ENCODE measurements at places on chromosomes 2 and 18.

- peak; percentile 48 for DNase-seq
These were observed 529 bp downstream of the SEMA4C start for GRCh38 chr2:96869281-96869821.

GRCh38 chr2:8926356-8926755 is 77.1 kb downstream of the MBOAT2 start:
- DNase-seq = no peak

DNA sequence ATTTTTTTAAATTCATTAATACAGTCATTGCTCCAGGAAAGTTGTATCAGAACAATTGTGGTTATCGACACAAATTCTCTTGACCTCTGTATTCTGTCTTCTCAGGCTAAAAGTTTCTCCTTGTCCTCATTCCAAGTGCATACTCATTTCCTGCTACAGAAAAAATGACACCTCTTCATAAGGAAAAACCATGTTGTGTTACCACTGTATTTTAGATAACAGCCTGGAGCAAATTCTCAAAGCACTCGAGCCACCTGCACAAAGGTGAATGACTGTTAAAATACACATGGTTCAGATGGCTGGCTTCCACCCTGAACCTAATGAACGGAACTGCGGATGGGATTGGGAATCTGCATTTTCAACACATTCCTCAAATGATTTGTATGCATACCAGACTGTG is 586.5 kb downstream of the EPHA4 start:
- DNase-seq = no peak

DNA sequence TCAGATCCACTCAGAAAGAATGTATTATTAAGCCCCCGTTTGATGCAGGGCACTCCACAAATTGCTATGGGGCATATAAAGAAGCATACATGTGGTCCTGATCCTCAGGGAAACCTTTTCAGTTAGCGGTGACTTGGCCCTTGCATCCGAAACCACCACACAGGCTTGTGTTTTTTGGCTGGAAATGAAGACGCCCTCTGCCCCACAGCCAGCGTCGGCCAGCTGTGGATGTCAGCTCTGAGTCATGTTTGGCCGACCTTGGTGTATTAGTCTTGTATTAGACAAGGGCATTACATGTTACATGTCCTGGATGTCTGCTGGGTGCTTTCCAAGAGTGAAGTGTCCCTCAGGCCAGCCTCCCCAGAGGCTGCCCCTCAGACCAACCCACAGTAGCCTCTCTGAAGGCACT is 107.6 kb upstream of the MAP3K20 start:
- no peak for DNase-seq

DNA sequence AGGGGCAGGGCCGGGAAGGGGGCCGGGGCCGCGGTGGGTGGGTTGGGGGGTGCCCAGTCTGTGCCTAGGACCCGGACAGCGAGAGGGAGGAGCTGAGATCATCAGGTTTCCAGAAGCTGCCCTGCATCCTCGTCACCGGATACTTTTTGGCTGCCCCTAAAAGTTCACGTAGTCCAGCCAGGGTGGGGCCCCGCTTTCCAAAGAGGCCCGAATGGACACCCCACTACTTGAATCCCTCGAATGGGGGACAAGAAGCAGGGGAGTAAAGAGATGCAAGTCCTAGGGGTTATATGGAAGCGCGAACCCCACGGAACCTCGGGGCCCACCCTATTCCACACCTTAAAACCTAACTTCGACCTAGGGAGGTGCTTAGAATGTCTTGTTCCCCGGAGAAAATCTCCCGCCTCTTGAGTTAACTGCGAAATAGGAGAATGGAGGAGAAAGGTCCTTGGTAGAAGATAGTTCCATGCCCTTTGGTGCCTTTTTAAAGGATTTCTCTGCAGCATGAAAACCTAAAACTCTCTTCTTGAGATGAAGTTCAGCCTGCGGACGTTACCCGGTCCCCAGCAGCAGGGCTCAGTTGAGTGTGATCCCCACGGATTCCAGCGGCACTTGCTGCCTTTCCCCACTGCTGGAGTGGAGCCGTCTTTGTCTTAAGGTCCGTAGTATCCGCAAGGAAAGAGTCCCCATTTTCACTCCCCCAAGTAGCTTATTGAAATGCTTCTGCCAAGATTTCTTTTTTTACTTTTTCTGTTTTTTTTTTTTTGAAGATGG is 2.1 kb upstream of the RNF152 start:
- no peak for DNase-seq

DNA sequence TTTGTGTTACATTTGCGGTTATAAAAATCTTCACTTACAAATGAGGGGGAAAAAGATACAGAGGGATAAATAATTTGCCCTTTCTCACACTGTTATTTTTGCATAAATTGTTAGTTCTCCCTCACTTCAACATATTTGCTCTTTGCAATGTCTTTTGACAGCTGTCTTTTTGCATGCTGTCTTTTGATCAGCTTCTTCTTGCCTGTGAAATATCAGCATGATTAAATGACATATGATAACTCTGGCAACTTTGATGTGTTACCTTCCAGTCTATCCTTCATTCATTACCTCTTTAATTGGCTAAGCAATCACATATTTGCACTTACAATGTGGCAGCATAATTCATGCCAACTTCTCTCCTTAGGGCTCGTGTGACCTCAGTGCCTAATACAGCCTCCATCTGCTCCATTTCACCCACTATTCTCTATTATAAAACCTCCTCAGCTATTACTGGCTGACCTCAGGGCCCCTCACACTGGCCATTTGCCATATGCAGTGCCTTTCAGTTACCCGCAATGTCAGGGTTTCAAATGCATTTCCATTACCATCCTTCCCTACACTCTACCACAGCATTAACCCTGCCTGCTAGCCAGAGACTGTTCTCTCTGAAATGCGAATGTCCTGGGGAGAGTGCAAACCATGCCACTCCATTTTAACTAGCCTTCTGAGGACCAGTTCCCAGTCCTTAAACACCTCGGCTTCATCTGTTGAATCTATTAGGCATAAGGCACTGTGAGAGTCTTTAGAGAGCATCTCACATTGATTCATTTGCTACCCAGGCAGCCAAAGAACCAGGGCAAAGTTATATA is 1056.6 kb upstream of the CHAC2 start:
- no peak for DNase-seq

DNA sequence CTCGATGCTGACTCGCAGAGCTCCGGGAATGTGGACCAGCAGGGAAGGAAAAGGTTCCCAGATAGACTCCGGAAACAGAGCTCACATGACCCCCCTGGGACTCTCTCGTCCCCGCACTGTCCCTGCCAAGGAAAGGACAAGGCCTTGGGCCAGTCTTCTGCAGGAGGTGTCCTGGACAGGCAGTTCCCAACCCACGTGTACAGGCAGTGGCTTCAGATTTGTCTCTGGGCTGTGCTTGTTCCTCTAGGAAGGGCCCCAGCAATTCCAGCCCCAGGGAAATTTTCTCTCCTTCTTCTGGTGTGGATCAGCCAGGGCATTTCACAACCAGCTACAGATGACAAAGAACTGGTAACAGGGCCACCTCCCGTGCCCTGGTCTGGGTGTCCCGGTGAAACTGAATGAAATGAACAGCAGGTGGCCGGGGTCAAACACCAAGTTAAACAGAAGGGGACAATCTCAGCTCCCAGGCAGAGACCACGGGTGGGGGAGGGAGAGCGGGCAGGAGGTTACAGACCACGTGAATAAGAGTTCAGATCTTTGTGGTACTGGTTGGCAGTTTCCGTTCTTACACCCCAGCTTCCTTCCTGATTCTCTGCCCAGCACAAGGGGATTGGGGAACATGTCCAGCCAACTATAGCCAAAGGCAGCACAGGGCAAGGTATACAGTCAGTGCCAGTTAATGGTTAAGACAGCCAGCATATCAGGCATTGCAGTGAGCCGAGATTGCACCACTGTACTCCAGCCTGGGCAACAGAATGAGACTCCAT is 52.2 kb upstream of the CAB39 start:
- DNase-seq = no peak

GRCh38 chr2:57022496-57022895 is 838.7 kb downstream of the CCDC85A start:
- DNase-seq = no peak

DNA sequence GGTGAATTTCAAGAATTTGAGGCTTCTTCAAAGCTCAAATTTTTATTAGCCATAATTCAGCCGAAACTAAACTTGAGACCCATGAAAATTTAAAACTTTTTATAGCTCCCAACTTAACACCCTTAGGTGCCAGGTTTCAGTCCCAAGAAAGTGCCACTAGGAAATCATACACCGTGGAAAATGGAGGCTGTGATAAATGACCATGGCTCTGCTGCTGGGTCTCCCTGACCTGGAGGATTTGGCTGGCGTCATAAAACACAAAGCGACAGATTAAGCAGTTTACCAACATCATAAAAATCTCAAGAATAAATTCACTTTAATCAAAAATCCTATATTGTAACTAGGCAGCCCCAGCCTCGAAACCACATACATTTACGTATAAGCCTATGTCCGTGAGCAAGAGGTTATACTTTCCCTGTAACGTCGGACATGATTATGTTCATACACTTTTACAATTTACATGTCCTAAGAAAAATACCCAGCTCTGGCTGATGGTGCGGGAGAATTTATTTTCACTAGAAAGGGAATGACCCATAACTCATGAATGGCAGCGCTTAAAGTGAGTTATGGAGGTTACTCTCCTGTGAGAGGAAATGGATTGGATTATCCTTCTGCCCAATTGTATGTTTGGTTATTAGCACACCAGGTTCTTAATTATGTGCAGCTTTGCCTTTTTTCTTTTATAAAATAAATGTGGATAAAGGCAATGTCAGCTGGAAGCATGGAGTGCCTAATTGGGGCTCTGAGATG is 329.4 kb downstream of the AGPS start:
- DNase-seq = no peak
